ENCODE measurements at places on chromosomes 5 and 9.

GRCh38 chr5:32955814-32956213, 244.7 kb downstream of the NPR3 start:
- no peak for DNase-seq

DNA sequence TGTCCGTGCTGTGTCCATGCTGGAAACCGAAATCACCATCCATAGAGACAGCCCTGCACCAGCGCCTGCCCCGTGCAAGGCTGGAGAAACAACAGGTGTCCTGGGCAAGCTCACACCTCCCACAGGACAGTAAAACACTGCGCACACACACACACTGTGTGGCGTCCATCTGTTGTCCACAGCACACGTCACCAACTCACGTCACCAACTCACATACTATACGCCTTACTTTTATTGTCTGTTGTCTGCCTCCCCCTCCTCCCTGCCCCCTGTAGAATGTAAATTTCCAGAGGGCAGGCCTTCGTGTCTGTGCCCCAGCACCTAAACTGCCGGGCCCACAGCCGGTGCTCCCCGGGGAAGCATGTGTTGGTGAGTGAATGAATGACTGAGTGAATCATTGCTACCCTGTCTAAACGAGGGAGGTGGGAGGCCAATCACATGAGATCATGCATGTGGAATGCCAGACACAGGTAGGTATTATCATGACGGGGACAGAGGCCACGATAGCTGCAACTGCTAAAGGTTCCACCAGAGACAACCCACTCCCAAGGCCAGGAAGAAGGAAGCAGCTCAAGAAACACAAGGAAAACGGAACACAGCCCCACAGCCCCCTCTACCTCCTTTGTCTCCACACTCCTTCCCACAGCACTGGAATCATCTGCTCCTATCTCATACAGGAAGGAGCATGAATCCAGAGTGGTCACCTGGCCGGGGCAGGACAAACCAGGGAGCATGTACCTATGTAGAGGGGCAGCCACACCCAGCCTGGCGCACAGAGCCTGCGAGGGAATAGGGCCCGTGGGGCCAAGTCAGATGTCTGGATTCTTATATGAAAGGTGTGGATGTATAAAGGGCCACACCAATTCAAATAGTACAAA, 41.9 kb downstream of the STK10 start:
- peak; percentile 51 for DNase-seq

GRCh38 chr5:39266442-39266841, 47.1 kb upstream of the FYB1 start:
- no peak for DNase-seq

GRCh38 chr5:150622157-150622556, 18.3 kb upstream of the SYNPO start:
- DNase-seq = peak; percentile 47

- no peak for DNase-seq
These were observed 92.3 kb downstream of the DAP start for GRCh38 chr5:10668697-10669096.

Measured in endodermal cell (in vitro differentiated cells).